ENCODE measurements at places on chromosomes 12 and 14.

DNA sequence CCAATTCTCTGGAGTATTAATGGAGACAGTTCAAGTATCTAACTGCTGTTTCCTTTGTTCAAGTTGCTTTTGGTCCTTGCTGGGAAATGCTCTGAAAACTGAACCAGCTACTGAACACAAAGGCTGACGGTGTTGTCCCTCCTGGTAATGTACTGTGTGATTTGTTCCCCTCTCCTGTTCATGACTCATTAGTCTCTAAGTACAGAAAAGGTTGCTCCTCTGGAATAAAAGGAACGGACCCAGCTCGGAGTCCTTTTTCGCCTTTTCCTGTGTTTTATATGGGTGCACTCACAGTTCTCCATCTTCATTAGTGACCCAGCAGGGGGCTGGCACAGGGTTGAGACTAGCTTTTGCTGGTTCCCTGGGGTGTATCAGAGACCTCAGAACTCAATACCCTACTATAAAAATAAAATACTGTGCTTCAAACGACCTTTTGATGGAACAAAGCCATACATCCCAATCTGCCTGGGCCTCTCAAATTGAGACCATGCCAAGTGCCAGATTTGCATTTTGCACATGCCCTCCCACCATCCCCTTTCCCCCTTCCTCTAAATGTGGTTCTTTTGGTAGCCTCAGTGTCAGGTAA, 269.7 kb downstream of the RAD51B start:
- no peak for DNase-seq

DNA sequence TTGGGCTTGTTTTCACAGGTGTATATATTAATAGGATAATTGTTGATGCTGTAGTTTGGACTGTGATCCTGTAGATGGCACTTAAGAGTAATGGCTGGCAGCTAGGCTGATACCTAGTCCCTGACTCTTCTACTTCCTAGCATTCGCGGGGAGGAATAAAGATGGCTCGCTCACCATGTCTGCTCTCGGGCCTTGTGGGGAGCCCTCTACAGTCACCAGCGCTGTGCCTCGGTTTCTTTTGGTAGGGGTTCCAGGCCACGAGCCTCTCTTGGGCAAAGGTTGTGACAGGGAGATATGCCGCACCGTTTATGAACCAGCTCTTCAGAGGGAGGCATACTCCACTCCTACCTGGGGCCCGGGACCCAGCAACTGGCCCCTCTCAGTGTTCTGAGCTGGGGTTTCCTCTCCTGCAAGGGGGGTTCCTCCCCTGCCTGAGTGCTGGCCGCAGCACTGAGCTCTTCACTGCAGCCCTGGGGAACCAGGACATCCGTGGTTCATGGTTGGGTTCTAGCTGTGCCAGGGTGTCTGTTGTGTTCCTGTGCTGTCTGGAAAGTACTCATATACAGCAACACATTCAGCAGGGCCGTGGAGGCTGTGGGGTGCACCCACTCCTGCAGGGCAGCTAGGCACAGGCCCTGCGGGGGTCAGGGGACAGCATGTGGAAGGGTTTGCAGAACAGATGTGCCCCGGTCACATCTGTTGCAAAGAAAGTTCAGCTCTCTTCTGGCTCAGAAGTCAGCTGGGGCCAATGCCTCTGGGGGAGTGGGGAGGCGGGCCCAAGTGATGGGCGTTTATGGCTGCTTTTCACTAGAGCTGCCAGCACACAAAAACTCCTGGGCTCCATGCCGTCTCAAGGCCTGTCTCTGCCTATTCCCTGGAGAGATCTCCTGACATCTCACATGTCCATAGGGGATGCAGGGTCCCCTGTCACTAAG, 147.9 kb downstream of the PPFIA2 start:
- DNase-seq: no peak

GRCh38 chr12:5593086-5593485, 161.2 kb downstream of the NTF3 start:
- no peak for DNase-seq

GRCh38 chr12:91857813-91858542, 287.7 kb downstream of the BTG1 start:
- no peak for DNase-seq

GRCh38 chr12:2944401-2945047, 14.7 kb upstream of the TEAD4 start:
- DNase-seq: no peak

DNA sequence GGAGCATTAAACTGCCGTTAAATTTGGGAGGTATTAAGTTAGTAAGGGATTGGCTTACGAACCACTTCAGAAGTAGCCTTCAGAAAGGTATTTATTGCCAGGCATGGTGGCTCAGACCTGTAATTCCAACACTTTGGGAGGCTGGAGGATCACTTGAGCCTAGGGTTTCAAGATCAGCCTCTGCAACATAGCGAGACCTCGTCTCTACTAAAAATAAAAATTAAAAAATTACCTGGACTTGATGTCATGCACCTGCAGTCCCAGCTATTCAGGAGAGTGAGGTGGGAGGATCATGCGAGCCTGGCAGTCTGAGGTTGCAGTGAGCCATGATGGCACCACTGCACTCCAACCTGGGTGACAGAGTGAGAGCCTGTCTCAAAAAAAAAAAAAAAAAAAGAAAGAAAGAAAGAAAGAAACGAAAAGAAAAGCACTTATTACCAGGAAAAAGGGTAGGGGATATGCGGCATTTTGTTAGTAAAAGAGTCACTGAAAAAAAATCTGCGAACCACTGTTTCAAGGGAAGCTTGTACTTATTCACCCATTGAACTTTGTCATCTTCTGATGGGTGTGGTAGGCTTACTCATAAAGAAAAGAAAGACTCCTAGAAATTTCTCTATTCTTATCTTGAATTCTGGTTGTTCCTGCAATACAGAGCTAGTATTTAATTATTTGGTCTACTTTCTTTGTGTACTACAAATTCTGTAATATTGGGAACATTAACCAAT, 33.6 kb upstream of the PLEKHA5 start:
- DNase-seq: no peak

DNA sequence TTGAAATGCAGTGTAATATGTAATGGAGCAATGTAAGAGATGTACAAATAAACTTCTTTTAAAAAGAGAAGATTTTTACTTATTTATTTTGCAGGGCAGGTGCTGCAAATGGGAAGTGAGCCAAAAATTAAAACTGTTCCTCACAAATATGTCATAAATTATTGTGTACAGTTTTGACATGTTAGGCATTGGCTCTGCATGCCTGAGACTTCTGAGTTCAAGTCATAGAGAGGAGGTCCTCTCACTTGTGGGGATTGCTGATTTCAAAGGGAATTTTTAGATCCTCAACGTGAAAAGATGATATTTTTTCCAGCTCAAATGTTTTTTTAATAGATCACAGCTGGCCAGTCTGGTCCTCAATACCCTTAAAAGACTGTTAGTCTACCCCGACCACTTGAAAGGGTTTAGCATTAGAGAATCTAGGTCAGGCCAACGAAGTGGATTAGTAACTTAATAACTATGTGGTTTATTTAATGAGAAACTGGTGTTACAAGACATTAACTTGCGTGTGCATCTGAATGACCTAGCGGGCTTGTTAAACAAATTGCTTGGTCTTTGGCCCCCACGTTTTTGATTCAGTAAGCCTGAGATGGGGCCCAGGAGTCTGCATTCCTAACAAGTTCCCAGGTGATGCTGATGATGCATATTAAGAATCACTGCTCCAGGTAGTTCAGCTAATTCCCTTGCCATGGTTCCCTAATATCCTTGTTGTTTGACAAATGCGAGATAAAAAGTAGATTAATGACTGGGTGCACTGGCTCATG, 30.9 kb upstream of the WDR89 start:
- DNase-seq: no peak

DNA sequence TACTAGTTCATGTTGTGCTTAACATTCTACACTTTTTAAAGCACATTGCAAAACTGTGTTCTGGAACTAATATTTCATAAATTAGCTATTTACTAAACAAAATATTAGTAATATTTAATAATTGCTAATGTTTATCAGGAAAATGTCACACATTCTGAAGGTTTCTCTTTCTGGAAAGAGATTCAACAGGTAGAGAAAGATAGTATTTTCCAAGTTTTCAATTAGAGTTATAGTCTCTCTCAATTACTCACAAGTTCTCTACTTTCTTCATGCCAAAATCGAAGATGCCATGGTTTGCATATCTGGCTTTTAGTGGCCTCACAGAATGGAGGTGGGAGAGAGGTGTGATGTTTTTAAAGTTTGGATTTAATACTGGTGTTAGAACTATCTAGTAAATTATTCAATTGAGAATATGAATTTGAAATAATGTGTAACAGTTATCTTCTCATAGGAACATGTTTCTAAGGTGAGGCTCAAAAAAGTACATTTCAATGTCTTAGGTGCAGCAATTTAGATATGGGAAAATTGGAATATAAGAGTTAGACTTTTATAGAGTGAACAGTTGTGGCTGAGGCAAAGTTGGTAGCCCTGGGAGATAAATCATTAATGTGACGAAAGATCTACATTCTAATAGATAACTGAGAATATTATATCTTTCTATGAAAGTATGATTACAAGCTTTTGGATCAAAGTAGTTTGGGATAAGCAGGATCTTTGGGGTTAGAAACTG, 1.5 kb downstream of the LUM start:
- no peak for DNase-seq

GRCh38 chr12:10289005-10289754, 18.5 kb upstream of the KLRD1 start:
- no peak for DNase-seq

DNA sequence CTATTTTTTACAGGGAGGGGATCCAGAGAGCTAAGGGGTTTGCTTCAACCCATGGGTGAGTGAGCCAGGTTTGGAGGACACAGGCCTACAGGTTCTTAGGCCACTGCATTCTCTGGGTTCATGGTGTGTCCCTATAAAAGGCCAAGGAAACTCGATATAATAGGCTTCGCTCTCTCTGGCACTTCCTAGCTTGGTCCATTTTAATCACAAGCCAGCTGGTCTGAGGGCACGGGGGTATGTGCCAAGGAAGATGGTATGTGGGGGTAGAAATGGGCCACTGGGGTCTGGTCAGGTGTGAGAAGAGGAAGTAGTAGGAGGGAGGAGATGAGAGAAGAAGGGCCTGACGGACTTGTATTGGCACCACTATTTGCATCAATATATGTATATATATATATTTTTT, 4.9 kb downstream of the ETV6 start:
- DNase-seq: no peak

DNA sequence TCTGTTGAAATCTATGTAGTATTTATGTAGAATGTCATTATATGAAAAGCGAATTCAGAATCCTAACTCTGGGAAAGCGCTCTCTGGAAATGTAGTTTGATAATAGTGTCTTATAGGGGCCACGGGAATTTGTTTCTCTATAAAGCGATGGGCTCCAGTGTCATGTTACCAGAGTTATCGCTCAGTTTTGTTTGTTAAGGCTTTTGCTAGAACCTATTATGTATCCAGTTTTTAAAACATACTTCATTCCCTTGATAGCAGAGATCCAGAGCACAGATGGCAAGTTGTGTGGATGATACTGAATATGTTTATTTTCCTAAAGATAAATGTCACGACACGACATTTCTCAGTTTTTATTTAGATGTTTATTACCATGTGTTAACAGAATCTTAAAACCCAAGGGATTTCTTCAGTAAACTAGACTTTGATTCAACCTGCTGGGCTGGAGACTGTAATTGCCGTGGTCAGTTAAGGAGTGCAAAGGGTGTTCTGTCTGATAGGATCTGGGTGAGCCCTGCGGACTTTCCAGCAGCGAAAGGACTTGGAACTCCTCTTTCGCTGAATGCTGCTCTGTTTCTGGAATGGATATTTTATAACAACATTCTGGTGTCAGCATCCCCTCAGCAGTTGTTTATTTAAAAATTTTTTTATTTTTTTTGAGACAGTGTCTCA, 1.7 kb upstream of the DNAH10 start:
- DNase-seq: no peak

DNA sequence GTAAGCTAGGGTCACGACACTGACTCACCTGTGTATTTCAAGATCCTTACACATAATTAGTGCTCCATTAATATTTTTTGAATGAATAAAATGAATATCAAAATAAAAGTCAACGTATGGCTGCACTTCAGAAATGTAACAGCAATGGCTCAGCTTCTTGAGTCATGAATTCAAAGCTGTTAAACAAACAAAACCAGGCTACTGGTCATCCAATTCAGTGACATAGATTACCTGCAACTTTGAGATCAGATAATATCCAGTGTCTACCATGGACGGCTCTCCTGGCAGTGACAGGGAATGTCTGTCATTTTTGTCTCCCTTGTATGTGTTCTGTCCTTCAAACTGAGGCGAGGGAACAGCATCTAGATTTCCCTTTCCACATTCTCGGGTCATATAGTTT, 225.6 kb downstream of the EFCAB11 start:
- DNase-seq: no peak

DNA sequence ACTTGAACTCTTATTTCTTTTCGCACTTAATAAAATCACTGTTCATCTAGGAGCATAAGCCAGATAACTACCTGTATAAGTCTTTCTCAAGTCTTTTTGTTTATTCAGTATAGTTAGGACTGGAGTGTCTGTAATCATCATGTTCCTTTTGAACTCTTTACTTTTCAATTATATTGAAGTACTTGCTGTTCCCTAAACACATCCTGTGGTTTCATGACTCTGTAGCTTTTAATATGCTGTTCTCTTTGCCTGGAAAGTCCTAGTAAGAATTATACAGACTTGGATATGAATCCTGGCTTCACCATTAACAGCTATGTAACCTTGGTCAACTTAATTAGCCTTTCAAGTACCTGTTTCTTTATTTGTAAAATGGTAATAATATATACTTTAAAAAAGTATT, 88.2 kb downstream of the CCDC91 start:
- DNase-seq: no peak

DNA sequence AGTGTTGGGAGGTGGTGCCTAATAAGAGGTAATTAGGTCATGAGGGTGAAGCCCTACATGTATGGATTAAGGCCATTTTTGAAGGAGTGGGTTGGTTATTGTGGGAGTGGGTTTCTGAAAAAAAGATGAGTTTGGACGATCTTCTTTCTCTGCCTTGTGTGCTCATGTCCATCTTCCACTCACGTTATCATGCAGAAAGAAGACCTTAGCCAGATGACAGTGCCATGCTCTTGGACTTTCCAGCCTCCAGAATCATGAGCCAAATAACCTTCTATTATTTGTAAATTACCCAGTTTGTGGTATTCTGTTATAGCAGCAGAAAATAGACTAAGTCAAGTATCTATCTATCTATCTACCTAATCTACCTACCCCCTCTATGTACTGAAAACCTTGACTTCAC, 71.9 kb downstream of the SDR9C7 start:
- DNase-seq: no peak

DNA sequence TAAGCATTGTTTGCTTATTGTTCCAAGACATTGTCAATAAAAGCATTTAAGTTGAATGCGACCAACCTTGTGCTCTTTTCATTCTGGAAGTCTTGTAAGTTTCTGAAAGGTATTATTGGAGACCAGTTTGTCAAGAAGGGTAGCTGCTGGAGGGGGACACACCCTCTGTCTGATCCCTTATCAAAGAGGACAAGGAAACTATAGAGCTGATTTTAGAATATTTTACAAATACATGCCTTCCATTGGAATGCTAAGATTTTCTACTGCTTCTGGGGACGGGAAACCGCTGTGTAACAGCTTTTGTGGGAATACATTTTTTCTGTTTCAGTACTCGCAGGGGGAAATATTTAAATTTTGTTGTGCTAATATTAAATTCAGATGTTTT, 3.5 kb downstream of the FOS start:
- no peak for DNase-seq

GRCh38 chr12:22059976-22060647, 14.1 kb downstream of the CMAS start:
- no peak for DNase-seq

- DNase-seq: no peak
Measured at GRCh38 chr12:131636266-131636665, 74.6 kb upstream of the SFSWAP start.

GRCh38 chr14:23722675-23723074, 86.5 kb downstream of the DHRS2 start:
- no peak for DNase-seq

Data from T-helper 22 cell (primary cell).